ENCODE measurements at places on chromosomes 7 and 10.

GRCh38 chr10:21212348-21212747, 313.1 kb downstream of the SKIDA1 start:
- DNase-seq: no peak

DNA sequence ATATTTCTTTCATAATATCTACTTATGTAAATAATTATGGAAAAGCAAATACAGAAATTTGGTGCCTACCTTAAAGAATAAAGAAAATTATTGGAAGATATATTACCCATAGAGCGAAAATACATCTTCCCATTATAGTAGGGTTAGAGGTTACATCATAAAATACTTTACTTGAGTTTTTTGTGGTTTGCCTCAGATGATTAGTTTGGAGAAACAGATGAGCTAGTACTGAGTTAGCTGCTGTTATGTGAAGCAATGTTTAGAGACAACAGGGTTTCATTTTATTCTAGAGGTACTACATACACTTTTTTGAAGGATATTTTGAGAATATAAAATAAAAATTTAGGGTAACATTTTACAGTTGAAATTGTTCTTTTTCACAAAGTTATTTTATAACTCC, 2.9 kb upstream of the MLLT10 start:
- DNase-seq: no peak

GRCh38 chr10:124040451-124041188, 52.8 kb downstream of the CHST15 start:
- DNase-seq: no peak

- no peak for DNase-seq
These were observed 132.9 kb downstream of the RNLS start for GRCh38 chr10:88450201-88450600.

GRCh38 chr7:66313886-66314568, 108.9 kb downstream of the TPST1 start:
- DNase-seq: no peak

Measured in stimulated activated CD4-positive, alpha-beta T cell treated with anti-CD3 and anti-CD28 coated beads, Interleukin-12 subunit alpha, Interleukin-12 subunit beta, amount 100 ng/mL, for 48 hours (primary cell).